ENCODE measurements at places on chromosomes 2 and 18.

GRCh38 chr2:150978053-150978452 lies 283.6 kb downstream of the RBM43 start:
- no peak for DNase-seq

GRCh38 chr2:237180987-237181386 lies 95.3 kb downstream of the COPS8 start:
- DNase-seq = no peak

- DNase-seq = no peak
These were observed 108.3 kb downstream of the MGAT5 start for GRCh38 chr2:134362152-134362668.

- no peak for DNase-seq
These were observed 21.6 kb downstream of the PTPN2 start for GRCh38 chr18:12862467-12862866.

DNA sequence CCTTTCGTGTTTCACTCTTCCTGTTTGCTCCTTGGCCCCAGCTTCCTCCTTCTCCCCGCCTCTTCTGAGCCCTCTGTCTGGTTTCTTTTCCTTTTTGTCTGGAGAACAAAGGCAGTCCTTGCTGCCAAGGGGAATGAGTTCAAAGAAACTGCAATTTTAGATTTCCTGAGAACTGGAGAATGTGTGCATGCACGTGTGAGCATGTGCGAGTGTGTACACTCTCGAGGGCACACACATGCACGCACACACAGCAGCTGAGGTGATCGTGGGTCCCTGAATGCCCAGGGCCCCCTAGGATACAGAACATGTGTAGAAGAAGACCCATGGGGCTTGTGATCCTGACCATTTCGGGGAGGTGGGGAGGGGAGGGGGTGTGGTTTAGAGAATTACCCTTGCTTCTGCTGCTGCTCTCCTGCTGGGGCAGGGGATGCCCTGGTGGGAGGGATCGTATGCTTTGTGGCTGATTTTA lies 151.8 kb downstream of the DYSF start:
- DNase-seq = no peak

DNA sequence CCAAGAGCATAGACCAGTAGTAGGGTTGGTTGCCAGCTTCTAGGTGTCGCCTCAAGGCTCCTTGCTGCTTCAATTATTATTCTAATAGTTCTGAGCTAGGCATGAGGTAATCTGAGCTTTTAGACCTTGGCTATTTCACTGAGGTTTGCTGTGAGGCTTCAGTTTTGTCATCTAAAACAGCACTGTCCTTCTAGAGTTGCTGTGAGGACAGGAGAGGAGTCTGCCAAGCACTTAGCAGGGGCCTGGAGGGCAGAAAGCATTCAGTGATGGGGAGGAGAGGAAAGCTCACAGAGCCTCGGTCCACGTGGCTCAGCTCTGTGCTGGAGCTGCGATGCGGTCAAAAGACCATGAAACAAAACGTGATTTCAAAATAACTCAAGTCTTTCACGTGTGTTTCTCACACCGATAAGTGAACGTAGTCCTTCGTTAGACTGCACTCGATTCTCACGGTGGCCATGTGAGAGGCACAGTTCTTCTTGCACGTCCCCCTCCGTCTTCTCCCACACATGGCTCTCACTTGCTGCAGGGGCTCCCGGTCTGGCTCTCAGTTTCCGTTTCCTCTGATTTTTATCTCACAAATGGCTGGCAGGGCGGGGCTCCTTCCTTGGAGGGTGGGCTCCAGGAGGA lies 113.7 kb downstream of the B3GNT2 start:
- DNase-seq = peak; percentile 62

- no peak for DNase-seq
These were observed 169.4 kb downstream of the NEDD4L start for GRCh38 chr18:58213440-58213839.

GRCh38 chr2:153479573-153479972 lies 1.0 kb upstream of the RPRM start:
- DNase-seq = no peak

DNA sequence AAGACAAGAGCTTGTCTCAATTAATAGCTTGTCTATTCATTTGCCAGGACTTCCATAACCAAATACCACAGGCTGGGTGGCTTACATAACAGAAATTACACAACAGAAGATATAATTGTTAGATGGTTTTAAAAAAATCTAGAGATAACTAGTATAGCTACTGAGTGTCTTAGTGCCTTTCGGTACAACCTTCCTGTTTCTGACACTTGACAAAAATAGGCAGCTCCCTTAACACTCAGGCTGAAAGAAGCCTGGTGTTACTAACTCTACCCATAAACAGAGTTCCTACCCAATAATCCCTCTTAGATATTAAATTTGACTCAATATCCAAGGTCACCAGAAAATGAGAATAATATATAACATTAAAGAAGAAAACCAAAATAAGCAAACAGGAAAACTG lies 129.7 kb downstream of the BARD1 start:
- no peak for DNase-seq

DNA sequence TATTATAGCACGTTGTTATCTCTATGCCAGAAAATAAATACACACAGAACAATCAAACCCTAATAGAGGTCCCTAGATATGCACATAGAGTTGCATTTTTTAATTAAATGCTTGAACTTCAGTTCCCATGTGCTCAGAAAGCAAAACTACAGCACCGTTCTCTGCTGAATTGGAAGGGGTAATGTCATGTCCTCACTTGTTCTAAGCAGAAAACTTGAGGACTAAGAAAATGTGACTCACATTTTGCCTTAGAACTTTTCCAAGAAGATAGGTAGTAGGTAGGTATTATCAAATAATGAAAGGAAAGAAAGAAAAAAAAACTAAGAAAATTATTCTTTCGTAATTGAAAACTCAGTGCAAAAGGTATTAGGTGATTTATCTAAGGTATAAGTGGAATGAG lies 607.3 kb downstream of the ERBB4 start:
- no peak for DNase-seq

DNA sequence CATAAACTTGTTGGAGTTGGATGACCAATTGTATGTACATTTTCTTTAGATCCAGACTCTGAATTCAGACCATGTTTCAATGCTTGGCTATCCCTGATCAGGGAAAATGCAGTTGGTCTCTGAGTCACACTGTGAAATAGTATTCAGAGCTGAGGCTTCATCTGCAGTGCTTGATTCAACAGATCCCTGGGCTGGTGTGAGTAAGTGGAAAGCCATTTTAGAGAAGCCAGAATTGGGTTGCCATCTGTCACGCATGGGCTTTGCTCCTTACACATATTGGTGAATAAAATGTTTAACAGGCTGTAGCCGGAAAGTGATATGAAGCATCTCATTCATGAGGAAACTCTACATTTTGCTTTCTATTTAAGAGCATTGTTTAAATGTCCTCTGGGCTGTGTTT lies 50.0 kb upstream of the ACYP2 start:
- DNase-seq = no peak

DNA sequence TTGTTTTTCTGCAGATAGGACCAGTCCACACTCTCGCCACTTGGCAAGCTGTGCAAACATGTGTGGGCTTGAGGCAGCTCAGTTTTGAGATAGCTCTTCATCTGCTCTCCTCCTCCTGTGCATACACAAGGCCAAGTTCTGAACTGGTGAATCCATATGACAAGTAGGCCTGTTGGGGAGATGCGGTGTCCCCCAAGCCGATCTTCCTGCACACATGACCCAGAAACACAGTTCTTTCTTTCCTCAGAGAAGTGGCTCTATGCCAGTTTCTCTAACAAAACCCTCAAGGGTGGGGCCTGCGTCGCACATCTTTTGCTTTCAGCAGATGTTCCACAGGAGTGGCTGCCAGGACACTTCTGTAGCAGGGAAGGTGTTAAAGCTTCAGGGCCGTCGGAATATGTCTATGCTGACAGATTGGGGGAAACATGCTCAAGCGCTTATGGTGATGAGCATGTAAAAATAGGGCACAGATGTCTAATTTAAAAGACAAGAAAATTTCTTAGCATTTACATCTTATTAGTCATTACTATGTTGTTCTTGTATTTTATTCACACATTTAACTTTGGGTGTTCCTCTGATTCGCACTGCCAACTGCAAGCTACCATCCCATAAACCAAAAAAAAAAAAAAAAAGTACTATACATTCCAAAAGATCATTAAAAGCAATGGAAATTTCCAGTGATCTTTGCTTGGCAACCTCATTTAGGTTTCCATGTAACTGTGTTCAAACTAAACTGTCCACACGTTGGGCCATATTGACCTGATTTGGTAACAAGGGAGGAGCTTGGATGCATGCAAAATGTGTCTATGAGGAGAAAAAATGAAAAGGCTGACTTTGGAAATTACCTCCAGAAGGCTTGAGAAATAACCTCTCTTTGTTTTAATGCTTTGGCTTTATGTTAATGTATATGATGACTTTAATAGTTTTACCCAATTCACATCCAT lies 1055.5 kb upstream of the KLHL29 start:
- no peak for DNase-seq

DNA sequence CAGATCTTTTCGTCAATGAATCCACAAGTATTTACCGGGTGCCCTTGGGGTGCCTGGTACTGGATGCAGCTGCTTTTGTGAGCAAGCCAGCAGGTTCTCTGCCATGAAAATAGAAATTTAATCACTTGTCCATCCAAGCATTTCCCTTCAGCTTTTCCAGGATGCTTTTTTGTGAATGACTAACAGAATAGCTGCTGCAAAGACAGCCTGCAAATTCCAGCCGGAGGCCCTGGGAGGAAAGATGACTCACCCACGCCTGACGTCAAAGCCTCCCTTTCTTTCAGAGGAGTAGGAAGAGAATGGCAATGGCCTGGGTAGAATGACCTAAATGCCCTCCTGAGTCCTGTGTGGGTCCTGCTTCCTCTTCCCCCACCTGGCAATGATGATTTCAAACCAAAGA lies 111.9 kb downstream of the AP1S3 start:
- no peak for DNase-seq

DNA sequence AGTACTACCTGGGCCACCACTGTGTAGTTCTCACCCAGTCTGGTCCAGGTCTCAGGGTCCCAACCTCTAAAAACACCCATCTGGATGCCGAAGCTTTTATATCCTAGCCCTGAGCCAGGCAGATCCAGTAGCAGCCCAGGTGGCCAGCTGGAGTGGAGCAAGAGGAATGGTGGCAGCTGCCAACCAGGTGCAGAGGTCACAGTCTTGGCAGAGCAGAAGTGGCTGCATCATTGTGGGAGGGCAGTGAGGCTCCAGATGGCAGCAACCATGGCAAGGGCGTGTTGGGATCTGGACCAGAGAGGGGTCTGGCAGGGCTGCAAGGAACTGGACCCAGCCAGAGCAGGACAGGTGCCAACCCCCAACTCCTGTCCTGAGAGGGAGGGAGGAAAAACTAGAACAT lies 72.2 kb upstream of the AGAP1 start:
- DNase-seq = no peak

- no peak for DNase-seq
These were observed 281.8 kb upstream of the CXCR4 start for GRCh38 chr2:136399667-136400289.

DNA sequence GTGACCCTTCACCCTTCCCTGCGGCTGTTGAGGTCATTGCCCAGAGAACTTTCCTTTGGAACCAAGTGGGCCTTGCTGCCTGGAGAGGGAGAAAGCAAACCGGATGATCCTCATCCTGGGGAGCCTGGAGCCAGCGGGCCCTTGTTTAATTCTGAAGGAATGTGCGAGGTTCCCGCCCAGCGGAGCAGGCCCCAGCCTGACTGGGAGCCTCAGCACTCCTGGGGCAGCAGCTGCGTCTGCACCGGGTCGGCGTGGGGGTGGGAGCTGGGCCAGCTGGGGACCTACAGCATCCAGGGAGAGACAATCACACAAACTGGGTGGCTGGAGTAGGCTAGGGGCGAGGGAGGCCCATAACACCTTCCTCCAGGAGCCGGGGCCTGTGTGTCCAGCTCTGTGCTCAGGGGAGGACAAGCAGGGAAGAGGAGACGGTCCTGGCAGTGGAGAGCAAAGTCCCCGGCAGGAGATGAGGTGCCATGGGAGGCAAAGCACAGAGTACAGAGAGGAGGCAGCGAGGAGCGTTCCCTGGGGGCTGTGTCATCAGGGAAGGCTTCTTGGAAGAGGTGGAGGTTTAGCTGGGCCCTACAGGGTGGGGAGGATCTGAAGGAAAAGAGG lies 61.9 kb upstream of the HAAO start:
- DNase-seq = no peak

All from erythroblast (primary cell).